Effector memory CD8-positive, alpha-beta T cell (primary cell): ENCODE measurements at places on chromosomes 13 and 19.

DNA sequence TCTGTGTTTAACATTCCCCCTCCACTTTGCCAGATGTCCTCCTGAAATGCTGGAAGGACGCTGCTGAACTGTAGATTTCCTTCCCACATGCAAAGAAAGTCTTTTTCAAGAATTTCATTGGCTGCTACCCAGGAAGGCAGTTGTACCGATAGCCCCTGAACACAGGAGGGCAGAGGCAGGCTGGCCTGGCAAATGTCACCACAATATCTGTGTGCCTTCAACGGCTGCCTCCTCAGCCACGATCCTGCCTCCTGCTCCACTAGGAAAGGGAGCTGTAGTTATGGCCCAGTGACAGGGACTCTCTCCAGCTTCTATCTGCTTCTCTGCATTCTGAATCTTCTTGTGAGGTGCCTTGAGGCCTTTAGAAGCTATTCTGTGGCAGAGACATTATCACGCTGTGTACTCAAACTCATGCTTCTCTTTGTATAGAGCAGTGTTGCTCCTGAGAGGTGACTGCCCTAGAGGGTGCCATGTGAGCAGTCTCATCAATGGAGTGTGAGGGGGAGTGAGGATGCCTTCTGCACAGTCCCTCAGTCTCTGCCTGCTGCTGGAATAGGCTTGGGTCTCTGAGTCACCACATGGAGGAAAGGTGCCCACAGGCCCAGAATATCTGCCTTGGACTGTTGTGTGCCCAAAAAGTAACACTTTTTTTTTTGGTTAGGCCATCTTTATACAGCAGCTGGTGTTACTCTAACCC, 279.8 kb downstream of the DNAJC15 start:
- DNase-seq, result no peak

GRCh38 chr13:42548731-42549551, 25.0 kb upstream of the TNFSF11 start:
- no peak for DNase-seq

DNA sequence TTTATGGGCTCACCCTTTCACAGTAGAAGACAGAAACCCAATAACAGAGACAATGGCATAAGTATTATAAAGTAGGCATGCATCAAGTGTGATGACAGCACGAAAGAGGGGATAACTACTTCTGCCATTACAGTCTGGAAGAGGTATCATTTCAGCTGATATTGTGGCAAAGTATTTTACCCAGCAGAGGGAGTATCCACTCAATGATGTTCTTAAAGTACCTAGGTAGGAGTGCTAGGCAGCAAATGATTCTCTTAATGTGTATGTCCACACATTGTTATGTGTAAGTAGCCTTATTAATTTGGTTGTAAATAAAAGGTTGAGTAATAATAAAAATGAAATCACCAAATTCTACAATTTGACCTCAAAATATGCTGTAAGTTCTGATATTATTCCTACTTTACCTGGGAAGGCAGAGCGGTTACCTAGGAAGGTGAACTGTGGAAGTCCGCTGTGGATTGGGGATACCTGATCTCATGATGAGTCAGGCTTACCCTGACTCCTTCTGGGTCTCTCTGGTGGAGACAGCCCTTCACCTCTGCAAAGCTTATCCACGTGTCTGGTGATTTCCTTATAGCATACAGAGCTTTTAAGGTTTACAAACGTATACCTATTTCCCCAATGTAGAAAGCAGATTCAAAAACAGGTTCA, 4.1 kb upstream of the UBAC2 start:
- DNase-seq, result no peak

DNA sequence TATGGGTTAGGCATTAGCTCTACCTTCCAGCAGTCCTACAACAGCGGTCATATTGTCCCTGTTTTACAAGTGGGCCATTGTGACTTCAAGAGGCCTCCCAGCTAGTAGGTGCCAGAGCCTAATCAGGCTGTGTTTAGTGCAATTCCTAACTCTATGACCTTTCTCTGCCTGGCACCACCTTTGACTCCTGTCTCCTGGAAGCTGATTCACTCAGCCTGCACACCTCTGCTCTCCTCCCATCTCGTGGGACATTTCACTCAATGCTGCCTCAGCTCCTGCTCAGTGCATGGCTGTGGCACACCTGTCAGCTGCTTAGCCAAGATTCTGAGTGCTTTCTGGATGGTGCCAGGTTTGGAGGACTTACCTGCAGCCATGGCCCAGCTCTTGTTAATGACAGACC, 9.5 kb upstream of the GJB6 start:
- DNase-seq, result no peak

DNA sequence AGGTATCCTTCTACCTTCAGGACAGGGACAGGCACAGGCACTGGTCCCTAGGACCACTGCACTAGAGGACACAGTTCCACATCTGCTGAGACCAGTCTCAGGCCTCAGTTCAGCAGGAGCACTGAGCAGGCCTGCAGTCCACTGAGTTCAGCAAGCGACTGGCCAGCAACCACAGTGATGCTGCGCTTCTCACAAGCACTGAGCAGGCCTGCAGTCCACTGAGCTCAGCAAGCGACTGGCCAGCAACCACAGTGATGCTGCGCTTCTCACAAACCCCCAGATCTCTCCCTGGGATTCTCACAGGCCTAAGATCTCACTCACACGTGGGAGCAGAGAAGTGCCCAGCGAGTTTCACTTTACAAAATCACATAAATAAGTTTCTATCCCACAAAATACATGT, 140.6 kb downstream of the IRS2 start:
- no peak for DNase-seq

DNA sequence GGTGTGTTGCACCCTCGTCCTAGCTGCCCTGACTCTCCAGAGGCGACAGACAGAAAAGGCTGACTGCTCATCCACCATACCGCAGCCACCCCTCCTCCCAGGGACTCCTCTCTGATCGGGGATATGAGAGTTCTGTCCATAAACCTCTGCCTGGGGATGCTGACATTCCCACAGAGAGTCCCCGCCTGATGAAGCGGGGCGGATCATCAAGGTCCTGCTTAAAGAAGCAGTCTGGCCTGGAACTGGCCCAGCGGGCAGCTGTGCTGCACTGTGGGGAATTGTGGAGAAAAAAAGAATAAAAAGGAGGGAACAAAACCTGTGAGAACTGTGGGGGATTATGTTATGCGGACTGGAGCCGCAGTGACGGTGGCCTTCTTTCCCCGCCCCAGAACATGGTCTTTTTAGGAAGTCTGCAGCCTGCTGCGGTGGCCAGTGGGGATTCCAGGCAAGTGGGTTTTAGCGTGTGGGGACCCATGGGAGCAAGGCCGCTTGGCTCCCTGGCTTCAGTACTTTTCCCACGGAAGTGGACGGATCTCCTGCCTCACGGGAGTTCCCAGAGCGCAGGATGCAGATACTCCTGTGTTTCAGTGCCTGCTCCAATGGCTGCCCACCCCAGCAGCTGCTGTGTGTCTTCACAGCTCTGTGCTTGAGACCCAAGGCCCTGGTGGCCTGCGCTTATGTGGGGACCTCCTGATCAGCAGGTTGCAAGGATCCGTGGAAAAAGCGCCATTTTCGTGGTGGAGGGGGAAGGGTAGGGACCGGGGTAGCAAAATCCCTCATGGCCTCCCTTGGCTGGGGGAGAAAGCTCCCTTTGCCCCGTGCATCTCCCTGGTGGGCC, 1456.2 kb upstream of the SLC10A2 start:
- DNase-seq, result no peak

DNA sequence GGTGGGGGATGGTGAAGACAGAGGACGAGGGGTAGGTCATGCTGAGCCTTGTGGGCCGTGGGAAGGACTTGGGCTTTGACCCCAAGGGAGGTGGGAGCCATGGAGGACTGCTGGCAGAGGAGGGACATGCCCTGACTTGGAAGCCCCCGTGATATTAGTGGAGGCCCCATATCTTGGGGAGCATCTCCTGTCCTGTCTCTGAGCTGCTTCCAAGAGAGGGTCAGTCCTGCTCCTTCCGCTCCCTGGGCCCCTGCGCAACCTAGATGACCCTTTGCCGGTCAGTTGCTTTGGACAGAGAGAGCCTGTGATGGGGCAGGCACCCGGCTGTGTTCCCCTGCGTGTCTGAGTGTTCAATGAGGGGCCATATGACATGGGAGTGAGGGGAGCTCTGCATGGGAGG, 5.2 kb downstream of the TLE6 start:
- no peak for DNase-seq

DNA sequence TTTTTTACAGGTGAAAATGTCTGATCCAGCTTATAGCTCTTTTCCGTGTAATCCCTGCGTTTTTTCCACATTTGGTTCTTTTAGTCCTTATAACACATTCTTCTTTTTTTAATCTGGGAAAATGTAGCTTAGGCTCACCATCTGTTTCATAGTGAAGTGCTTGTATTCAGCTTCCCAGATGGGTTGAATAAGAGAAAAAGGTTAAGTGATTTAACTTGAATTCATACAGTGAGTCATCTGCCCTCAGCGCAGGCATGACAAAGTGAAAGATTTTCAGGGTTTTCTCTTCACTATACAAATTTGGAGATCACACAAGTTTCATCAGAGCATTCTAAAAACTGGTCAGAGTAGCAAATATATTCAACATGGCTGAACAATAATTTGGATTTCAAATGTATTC, 224.8 kb downstream of the SPRY2 start:
- DNase-seq, result no peak

DNA sequence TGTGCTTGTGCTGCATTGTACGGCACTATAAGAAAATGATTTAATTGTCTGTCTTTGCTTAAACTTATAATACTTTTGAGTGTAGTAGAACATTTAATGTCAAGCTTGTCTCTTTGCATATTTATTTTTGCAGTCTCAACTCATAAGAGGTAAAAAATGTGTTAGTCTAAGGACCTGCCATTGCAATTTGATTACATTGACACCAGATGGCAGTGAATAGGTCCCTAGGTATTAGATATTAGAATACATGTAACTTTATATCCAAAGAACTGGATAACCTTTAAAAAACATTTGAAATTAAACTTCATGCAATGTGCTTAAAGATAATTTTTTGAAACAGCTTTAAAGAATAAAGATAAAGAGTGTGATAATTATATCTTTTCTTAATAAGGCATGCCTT, 1421.3 kb downstream of the OLFM4 start:
- no peak for DNase-seq

DNA sequence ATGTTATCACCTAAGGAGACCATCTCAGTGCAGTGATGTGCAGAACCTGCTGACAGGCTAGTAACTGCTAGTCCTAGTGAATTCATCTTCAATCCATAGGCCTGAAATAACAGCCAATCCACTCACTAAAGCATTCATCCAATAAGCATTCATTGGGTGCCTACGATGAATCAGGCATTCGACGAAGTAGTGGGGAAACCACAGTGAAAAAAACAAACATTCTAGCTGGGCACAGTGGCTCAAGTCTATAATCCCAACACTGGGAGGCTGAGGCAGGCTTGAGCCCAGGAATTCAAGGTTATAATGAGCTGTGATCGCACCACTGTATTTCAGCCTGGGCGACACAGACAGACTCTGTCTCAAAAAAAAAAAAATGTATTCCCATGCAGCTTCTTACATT, 135.6 kb downstream of the RNF17 start:
- DNase-seq, result no peak

DNA sequence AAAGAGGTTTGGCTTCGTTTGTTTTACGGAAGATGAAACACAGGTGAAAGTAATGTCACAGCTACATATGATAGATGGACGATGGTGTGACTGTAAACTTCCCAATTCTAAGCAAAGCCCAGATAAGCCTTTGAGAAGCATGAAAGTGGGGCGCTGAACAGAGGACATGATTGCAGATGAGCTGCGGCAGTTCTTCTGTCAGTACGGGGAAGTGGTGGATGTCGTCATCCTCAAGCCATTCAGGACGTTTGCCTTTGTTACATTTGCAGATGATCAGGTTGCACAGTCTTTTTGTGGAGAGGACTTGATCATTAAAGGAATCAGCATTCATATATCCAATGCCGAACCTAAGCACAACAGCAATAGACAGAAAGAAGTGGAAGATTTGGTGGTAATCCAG, 111.5 kb upstream of the DIAPH3 start:
- no peak for DNase-seq

DNA sequence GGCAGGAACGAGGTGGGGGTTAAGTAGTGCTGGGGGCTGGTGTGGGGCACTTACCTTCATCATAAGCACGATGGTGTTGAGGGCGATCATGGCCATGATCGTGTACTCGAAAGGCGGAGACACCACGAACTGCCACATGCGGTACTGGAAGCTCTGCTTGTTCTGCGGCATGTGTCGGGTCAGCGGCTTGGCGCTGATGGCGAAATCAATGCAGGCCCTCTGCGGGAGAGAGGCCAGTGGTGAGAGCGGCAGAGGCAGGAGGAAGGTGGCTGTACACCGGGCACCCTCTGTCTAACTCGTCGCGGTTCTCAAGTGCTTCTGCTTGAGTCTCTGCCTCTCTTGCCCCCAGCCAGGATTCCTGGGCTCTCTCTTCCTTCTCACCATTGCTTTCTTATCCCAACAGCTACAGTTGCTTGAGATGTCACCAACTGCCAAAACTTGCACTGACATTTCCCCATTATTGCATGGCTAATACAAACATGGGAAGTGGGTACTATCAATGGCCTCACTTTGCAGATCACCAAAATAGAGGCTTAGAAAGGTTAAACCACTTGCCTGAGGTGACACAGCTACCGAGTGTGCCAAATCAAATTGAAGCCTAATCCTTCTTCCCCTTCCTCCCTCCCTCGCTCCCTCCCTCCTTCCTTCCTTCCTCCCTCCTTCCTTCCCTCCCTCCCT, 105.0 kb downstream of the IER2 start:
- DNase-seq, result no peak

- DNase-seq, result no peak
Measured at GRCh38 chr19:17963936-17964691, 2.8 kb upstream of the KCNN1 start.

DNA sequence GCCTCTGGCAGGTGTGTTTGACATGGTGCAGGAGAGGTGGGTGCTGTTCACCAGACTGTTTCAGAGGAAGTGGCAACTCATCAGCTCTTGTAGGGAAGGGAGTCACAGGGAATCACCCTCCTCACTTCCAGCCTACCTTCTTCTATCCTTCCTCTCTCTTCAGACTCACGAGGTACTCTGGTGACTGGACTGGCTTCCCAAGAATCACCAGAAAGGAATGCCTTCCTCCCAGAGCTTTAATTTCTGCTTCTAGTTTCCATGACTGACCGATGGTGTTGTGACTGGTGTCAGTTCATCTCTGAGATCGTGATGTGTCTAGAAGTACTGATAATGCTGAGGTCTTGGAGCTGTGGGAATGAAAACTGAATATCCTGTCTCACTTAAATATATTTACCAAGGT, 247.3 kb downstream of the KCTD12 start:
- no peak for DNase-seq

- no peak for DNase-seq
Measured at GRCh38 chr13:44393391-44393790, 19.8 kb downstream of the SERP2 start.

GRCh38 chr19:41887711-41888382, 4.9 kb downstream of the ARHGEF1 start:
- DNase-seq, result peak; percentile 79

DNA sequence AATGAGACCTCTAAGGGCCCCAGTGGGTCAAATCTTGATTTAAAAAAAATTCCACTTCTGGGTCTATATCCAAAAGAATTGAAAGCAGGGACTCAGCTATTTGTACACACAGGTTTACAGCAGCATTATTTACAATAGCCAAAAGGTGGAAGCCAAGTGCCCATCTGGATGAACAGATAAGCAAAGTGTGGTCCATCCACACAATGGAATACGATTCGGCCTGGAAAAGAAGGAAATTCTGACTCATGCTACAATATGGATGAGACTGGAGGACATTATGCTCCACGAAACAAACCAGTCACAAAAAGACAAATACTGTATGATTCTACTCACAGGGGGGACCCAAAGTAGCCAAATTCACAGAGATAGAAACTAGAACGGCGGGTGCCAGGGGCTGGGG, 76.7 kb downstream of the CACNA1A start:
- no peak for DNase-seq
